ENCODE measurements at places on chromosomes 1 and 21.

DNA sequence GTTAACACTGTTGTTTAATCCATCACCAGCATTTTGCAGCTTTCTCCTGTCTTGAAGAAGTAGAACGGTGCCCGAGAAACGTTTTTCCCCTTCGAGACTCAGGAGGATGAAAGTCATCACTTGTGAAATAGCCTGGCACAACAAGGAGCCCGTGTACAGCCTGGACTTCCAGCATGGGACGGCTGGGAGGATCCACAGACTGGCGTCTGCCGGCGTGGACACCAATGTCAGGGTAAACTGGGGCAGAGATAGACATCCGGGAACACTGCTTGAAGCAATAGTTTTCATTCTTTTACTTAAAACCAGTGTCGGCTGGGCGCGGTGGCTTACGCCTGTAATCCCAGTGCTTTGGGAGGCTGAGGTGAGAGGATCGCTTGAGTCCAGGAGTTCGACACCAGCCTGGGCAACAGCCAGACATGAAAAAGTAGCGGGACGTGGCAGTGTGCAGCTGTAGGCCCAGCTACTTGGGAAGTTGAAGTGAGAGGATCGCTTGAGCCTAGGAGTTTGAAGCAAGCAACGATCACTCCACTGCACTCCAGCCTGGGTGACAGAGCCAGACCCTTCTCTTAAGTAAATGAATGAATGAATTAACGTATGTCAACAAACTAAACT is 945 bp downstream of the CHAF1B start:
- no peak for DNase-seq

DNA sequence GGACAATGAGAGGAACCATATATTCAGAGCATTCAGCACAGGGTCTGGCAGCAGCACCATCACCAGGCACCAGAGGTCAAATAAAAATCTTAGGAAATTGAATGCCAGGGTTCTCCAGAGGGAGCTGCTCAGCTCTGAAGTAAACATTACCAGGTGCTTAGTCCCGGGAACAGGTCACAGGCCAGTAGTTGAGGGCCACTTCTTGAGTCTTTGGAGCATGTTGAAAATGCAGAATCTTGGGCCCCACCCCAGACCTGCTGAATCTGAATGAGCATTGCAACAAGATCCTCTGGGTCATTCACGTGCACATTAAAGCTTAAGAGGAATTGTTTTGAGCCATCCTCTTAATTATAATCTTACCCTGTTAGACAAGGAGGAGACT is 33.8 kb downstream of the PHC2 start:
- DNase-seq: no peak

DNA sequence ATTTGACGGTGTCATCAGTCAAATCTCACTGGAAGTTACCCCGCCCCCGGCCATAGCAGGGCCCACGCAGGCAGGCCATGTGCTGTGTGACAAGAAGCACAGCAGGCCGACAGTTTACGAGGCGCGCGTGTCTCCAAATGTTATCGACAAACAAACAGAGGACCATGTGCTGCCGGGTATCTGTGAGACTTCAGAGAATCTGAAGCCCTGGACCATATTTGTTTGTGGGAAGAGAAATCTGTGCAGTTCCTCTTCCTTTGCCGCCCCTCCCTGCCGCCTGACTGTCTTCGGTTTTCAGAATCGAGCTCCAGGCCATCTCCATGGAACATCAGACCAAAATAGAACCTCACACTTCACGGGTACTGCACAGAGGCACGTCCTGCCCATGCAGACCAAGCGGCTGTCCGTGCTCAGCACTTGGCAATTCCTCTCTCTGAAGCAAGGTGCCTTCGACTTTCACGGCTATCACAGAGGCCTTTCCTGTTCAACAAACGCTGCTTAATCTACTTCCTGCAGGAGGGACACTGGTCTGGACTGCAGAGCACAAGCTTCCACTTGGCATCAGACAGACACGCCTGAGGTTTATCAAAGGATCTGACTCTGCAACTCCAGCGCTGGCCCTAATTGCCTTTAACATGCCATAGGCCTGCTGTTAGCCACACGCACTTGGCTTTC is 135.7 kb upstream of the KRTAP19-8 start:
- no peak for DNase-seq

GRCh38 chr1:223350361-223350908 is 13.5 kb downstream of the SUSD4 start:
- DNase-seq: no peak

- DNase-seq: no peak
These were observed 7.2 kb upstream of the OPTC start for GRCh38 chr1:203486618-203487370.

GRCh38 chr1:27719286-27720251 is 6.2 kb upstream of the FAM76A start:
- no peak for DNase-seq

DNA sequence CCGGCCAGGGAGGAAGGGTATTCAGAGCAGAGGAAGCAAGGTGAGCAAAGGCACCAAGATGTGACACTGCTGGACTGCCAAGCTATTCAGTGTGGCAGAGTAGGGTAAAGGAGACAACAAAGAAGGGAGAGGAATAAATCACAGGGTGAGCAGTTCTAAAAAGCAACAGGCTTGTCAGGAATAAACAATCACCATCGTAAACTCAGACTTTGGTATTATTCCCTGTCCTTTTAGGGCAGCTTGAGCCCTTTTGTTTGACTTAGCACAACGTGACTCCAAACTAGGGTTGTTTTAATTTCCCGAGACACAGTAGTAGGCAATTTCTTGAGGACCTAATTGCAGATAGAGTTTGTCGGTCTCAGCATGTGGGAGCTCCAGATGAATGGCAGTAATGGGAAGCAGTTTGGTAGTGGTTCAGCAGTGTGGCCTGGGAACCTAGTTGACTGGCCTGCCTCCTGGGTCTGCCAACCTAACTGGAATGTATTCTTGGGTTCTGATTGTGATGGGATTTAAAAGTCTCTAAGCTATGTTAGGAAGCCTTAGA is 4.3 kb downstream of the CR1L start:
- DNase-seq: no peak

GRCh38 chr1:175757381-175758015 is 14.1 kb upstream of the TNR start:
- DNase-seq: no peak

DNA sequence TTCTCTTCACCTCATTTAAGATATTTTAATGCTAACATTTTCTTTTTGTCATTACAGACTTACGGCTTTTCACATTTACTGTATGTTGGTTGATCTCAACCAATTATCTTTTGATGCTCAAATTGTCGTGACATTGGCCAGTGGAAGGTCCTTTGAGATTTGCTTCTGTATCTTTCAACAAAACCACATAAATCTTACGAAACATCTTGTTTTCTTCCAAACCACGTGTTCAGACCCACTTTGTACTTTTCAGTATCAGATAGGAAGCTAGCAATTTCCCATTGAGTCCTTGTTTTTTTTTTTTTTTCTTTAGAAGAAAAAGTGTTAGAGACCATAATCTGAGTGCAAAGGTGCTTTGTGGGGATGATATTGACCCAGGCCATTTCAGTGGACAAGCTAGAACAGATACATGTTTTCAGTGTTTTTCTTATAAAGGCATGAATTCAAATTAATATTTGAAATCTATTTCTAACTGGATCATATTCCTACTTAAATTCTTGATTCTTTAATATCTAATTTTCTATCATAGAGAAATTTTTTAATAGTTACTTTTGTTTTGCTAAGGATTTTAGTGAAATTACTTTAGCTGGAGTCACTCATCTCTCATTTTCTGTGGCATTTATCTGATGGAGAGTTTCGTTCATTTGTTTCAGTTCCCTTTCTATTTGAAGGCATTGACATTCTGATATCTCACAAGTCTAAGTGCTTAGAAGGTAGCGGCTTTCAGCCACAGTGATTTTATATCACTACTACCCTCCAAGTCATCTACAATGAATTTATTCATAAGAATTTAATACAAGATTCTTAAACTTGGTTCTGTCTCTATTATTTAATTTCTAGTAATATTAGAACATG is 26.7 kb downstream of the ATG4C start:
- DNase-seq: no peak

- no peak for DNase-seq
These were observed 13.4 kb downstream of the SWT1 start for GRCh38 chr1:185170291-185170848.

- no peak for DNase-seq
These were observed 48.1 kb upstream of the PAXBP1 start for GRCh38 chr21:32819694-32820093.

GRCh38 chr1:65209005-65209885 is 61.2 kb downstream of the AK4 start:
- DNase-seq: no peak

GRCh38 chr1:21278860-21279845 is 11.1 kb downstream of the ECE1 start:
- DNase-seq: no peak

DNA sequence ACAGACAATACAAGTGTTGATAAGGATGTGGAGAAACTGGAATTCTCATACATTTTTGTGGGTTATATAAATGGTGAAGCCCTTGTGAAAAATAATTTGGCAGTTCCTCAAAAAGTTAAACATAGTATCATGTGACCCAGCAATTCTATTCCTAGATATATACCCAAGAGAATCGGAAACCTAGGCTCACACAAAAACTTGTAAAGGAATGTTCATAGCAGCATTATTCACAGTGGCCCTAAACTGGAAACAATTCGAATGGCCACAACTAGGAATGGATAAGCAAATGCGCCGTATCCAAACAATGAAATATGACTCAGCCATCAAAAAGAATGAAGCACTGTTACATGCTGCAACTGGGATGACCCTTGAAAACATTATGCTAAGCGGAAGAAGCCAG is 3.9 kb upstream of the CD247 start:
- no peak for DNase-seq

- no peak for DNase-seq
These were observed 91.4 kb downstream of the ADAMTS1 start for GRCh38 chr21:26753822-26754221.

- no peak for DNase-seq
These were observed 789.7 kb upstream of the PRMT6 start for GRCh38 chr1:106266786-106267185.

DNA sequence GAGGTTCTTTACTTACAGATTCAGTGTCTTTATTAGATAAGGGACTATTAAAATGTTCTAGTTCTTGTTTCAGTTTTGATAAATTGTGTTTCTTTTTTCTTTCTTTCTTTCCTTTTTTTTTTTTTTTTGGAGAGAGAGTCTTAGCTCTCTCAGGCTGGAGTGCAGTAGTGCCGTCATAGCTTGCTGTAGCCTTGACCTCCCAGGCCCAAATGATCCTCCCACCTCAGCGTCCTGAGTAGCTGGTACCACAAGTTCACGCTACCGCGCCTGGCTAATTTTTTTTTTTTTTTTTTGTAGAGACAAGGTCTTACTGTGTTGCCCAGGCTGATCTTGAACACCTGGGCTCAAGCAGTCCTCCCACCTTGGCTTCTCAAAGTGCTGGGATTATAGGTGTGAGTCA is 76.6 kb downstream of the TMEM200B start:
- no peak for DNase-seq

DNA sequence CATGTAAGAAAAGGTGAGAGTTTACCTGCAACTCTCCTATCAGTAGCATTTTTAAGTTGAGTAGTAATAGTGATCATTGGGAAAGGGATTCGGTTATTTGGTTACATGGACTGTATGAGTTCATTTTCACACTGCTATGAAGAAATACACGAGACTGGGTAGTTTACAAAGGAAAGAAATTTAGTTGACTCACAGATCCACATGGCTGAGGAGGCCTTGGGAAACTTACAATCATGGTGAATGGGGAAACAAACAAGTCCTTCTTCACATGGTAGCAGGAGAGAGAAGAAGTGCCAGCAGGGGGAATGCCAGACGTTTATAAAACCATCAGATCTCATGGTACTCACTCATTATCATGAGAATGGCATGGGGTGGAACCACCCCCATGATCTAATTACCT is 59.3 kb upstream of the FBXO28 start:
- no peak for DNase-seq

DNA sequence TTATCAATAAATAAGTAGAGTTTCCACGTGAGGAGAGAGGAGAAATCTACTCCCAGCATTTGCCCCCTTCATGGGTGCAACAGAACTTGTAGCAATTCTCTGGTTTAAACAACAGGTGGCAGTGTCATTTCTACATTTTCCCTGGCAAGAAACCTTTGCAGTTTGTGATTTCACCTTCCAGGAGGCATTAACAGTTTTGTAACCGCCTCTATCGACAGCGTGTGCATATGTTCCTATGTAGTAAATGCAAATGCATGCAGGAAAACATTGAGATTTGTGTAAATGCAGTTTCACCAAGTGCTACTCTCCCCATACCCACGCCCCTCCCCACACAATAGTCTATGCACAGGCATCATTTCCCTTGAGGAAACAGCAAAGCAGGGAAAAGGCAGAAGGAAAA is 494.7 kb downstream of the SMYD3 start:
- no peak for DNase-seq

DNA sequence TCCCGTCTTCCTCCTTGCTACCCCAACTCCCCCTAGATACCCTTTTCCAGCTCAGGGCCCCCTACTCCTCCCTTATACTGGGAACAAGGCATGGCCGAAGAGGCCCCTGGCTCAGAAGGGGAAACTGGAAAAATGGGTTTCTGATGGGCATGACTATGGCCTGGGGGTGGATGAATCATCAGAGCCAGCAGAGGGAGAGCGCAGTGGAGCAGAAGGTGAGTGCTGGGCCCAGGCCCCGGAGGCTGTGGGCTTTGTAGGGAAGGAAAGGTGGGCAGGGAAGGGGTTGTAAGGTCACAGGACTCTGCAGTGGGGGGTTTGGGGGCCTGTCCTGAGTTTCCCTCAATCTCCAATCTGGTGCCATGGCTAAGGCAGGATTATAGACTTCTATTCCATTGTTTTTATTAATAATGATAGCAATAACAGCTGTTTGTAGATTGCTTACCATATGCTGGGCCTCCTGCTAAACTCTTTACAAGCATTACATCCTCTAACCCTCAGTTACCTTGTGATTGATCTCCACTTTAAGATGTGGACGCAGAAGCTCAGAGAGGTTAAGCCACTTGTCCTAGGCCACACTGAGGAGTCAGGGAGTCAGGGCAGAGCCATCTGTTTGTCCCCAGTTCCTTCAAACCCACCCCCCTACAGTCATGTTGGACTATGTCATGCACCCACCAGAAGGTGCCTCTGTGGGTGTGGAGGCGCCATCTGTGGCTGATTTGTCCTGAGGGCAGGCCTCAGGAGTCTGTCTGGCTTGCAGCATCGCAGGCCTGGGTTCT is 36.2 kb upstream of the ZNF362 start:
- no peak for DNase-seq

- no peak for DNase-seq
These were observed 24.6 kb upstream of the PCBP3 start for GRCh38 chr21:45618846-45619485.

DNA sequence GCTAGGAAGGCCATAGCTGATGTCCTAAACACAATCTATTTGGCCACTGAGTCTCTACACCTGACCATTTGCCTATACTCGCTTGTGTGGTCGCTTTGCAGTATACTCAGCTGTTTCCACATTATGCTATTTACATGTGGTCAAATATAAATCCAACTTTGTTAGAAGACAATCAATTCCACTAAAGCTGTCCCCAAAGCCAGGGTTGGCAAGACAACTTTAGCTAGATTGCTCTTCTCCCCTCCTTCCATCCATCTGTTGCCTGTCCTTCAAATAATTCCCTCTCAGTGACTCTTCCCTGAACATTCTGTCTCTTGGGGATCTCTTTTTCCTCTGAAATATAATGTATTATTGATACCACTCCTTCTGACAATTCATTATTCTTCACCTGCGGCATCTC is 30.1 kb downstream of the AVPR1B start:
- no peak for DNase-seq

Data from cortex of kidney (tissue), 1 donor.